ENCODE measurements at places on chromosomes 2 and 18.

- DNase-seq: no peak
These were observed 404.8 kb downstream of the MBD2 start for GRCh38 chr18:53819671-53820070.

DNA sequence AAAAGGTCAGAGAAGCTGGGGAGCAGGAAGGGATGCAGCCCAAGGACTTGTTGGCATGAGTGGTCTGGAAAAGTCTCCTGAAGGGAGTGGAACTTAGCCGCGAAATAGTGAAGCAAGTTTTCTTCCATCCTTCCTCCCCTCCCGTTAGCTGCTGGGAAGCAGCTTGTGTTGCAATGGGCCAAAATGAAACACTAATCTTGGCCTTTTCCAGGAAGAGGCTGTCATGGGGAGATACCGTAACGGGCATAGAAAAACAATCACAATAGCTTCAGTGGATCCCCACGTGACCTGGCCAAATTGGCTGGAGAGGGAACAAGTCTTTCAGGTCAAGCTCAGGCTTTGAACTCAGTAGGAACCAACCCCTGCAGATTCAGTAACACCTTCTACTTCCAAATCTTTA, 49.3 kb downstream of the SEMA4F start:
- no peak for DNase-seq

GRCh38 chr2:225402210-225402776, 2.8 kb downstream of the NYAP2 start:
- no peak for DNase-seq

GRCh38 chr18:60391571-60392226, 19.1 kb upstream of the MC4R start:
- DNase-seq: no peak

GRCh38 chr2:99398303-99398702, 61.1 kb downstream of the EIF5B start:
- DNase-seq: no peak

DNA sequence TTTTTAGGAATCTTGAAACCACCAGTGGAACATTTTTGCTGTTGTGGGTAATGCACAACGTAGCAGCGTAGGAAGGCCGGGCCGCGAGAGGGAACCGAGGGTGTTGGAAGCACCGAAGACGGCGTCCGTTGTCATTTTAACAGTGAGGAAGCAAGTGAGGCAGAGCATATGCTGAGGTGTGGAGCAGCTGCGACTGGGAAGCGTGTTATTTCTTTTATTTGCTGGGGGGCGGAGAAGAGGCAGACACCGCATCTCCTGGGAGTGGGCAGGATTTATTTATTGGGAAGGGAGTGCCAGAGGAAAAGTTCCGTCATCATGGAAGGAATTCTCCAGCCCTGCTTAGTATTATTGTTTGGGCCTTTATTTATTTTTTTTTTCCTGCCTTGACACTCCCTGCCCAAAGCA, 232.8 kb downstream of the KLHL29 start:
- no peak for DNase-seq

DNA sequence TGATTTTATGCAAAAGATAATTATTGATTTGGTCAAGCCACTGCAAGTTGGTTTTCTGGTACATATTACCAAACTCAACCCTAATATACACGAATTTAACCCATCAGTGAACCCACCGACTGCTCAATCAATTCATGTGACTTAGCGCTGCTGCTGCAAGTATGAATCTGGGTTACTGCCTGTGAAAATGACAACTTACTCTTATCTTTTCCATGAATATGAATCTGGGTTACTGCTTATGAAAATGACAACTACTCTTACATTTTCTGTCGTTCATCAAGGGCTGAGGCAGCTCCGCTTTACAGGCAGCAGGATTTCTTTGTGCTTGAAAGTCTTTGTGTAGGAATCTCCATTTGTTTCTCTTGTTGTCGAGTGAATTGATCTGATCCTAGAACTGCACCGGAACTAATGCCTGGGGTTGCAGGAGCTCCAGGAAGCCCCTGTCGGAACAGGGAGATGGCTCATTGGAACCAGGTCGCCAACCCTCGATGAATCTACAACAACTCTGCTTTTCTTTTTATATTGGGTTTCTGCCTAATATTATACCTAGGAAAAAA, 22.1 kb upstream of the ALKAL2 start:
- DNase-seq: no peak

GRCh38 chr2:74052732-74053710, 68.3 kb downstream of the TET3 start:
- no peak for DNase-seq

DNA sequence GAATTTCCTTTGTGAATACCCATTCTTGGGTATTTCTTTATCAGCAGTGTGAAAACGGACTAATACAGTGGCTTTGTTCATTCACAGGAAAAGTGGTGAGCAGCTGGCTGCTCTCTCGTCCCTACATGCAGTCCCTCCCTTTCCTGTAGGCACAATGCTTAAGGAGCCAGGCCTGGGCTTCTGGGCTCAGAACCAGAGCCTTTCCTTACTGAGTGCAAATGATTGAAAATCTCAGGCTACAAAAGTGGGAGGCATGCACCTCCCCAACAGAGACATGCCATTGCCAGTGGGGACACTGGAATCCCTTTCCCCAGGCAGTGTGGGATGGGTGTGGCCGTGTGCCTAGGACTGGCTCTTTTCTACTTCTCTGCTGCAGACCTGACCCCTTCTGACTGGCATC, 61.3 kb downstream of the MCFD2 start:
- DNase-seq: no peak

DNA sequence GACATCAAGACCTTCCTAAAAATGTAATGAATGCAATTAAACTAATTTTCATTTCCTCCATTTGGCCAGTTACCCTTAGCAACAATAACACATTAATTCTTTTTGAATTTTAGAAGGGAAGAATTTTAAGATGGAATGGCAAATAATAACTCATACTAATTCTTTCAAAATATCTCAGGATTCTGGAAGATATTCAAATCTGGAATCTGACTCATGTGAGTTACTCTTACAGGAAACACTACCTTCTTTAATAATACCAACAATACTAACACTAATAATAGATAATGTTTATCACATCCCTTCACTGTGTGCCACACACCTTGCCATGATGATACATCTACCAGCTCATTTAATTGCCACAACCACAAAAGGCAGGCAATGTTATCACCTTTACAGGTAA, 46.4 kb downstream of the ZNF521 start:
- DNase-seq: no peak

GRCh38 chr2:208929894-208930427, 493.9 kb upstream of the MAP2 start:
- no peak for DNase-seq

DNA sequence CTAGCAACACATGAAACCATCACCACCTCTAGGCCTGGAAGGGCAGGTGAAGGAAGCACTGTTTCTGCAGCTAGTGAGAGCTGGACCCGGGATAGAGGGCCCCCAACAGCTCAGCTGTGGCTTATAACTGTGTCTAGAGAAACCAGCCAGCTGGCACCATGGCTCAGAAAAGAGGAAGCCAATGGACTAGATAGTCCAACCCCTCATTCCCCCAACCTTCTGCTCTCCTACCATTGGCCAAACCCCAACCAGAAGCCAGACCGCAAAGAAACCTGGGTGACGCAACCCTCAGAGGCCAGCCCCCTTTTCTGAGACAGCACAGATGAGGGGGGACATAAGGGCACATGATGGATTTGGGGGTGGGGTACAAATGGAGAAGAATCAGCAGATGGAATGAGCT, 24.3 kb downstream of the SMYD1 start:
- DNase-seq: no peak

DNA sequence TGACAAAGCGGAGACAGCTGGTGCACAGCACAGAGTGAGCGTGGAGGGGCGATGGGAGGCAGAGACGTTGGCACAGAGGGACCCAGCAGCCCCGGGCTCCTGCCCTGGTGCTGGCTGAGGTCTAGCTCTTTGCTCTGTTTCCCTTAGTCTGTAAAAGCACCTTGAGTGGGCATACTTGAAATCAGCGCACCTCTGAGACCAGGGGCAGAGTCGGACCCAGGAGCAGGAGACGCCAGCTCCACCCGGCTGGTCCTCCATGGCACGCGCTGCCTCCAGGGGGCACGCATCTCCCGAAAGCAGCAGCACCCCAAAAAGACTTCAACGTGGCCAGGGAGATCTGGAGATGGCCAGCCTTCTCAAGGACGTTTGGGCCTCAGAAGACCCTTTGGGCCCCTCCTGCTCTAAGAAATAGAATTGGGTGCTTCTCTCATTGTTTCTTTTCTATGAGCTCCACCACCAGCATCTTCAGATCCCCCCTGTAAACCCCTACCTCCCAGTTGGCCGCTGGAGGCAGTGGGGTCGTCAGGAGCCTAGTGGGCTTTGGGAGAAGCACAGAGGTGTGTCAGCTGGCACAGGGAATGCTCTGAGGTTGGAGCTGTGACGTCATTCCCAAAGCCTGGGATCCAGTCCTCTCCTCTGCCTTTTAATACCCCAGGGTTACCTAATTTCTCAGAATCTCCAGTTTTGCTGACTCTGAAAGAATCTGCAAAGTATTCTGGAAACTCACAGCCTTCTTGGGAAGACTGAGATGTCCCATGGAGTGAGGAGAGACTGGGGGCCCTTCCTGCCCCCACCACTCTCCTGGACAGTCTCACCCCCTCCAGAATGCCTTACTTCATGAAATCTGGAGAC, 58.9 kb downstream of the CIB4 start:
- DNase-seq: no peak

DNA sequence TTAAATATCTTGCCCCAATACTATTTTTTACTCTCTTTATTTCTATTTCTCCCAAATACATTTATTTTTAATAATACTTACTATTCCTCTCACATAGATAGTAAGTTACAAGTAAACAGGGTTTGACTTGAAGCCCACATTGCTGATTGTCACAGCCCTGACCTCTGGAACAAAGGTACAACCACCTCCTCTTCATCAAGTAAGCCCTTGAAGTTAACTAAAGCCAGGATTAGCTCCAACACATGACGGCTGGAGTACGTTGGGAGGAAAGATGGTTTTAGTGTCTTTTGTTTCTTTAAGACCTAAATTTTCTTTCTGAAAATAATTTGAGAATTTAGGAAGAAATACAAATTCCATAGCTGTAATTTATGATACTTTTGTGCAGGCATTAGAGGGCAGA, 949 bp downstream of the MYOM1 start:
- no peak for DNase-seq

- no peak for DNase-seq
These were observed 9.6 kb downstream of the EMX1 start for GRCh38 chr2:72926811-72927465.

- DNase-seq: no peak
These were observed 43.8 kb downstream of the MAIP1 start for GRCh38 chr2:199999166-199999565.

GRCh38 chr2:11896386-11896785, 150.0 kb downstream of the LPIN1 start:
- no peak for DNase-seq

DNA sequence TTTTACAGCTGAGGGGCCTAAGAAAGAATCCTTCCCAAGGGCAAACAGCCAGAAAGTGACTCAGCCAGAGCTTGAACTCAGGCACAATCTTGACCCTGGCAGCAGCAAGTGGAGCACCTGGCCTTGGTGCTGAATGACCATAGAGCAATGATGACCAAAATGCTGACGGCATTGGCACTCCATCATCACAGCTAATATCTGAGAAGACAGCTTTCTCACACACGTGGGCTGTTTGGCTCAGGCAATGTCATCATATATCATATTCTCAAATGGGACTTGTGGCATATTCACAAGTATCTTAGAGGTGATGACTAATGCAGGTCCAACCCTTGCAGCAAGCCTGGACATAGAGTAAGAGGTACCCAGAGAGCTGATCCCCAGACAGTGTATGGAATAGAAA, 443.9 kb upstream of the MYT1L start:
- DNase-seq: no peak

DNA sequence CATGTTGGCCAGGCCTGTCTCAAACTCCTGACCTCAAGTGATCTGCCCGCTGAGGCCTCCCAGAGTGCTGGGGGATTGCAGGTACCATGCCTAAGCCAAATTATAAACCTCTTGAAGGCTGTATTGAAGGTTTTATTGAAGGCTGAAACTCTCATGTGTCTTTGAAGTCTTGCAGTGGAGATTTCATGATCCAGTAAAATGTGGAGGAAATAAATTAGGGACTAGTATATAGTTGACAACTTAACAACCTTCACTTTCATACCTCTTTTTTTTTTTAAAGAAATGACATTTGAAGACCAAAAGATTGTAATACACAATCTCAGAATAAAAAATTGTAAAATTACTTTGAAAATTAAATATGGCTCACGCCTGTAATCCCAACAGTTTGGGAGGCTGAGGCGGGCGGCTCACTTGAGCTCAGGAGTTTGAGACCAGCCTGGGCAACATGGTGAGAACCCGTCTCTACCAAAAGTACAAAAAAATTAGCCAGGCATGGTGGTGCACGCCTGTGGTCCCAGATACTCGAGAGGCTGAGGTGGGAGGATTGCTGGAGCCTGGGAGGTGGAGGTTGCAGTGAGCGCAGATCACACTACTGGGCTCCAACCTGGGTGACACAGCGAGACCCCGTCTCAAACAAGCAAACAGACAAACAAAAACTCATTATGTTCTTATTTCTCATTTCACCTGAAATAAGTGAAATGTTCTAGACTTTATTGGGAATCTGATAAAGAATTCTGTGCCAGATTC, 8.0 kb downstream of the EML4 start:
- no peak for DNase-seq

- DNase-seq: peak; percentile 2
These were observed 7.6 kb downstream of the ESPNL start for GRCh38 chr2:238107525-238108422.

DNA sequence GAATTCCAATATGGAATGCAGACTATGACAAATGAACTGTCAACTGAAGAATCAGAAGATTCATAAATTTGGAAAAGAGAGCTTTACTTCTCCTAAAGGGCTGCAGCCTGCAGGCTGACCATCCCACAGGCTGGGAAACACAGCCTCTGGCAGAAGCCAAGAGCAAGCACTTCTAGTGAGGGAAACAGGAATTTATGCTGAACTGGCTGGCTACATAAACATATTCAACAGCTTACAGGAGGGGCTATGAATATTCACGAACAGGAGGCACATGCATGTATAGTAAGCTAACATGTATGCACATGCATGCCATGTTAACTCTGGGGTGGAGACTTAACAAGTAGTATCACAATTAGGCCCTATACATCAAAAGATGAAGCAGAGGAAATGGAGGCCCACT, 17.6 kb downstream of the HIBCH start:
- DNase-seq: no peak

- DNase-seq: peak; percentile 76
These were observed 12.7 kb upstream of the CDH2 start for GRCh38 chr18:28189400-28190239.

- no peak for DNase-seq
These were observed 483.0 kb upstream of the NRP2 start for GRCh38 chr2:205199165-205199850.

DNA sequence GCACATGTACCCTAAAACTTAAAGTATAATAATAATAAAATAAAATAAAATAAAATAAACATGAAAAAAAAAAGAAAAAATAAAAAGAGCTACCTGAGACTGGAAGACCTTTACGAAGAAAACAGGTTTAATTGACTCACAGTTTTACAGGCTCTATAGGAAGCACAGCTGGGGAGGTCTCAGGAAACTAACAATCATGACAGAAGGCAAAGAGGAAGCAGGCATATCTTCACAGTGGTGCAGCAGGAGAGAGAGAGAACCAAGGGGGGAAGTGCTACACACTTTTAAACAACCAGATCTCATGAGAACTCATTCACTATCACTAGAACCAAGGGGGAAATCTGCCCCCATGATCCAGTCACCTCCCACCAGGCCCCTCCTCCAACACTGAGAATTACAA, 379.3 kb upstream of the VWC2L start:
- DNase-seq: no peak

- no peak for DNase-seq
These were observed 412 bp upstream of the NCK2 start for GRCh38 chr2:105744091-105744908.

Measured in renal cortical epithelial cell (primary cell).